ENCODE measurements at places on chromosomes 13 and 19. TPM values are rescaled to one million over a fixed set of nuclear protein-coding genes. Genes with fewer than 3 reads are reported as not detected.
A peak's percentile ranks its signal among the peaks of the same experiment; 100 is the strongest.

- DNase-seq = no peak
Measured at GRCh38 chr19:16885166-16885565, 3.6 kb upstream of the F2RL3 start.

- DNase-seq = no peak
Measured at GRCh38 chr13:73300718-73301425, 242.1 kb downstream of the KLF5 start.

- no peak for DNase-seq
Measured at GRCh38 chr13:49488563-49488962, 7.2 kb upstream of the PHF11 start.

DNA sequence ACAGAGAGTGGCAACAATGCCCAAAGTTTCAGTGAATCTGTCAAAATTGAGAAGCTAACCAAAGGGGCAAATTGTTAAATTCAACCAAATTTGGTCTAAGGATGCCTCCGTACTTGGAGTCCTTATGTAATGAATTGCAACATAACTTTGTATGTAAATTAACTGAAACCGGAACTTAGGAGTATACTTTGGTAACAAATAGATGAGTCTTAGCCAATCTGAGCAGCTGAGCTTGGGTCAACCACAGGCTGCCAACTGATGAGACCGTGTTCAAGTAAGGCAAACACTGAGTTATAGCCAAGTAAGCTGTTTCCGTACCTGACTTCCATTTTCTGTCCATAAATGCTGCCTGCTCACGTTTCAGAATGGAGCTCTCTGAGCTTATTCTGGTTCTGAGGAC is 5.3 kb downstream of the VWA8 start:
- no peak for DNase-seq

DNA sequence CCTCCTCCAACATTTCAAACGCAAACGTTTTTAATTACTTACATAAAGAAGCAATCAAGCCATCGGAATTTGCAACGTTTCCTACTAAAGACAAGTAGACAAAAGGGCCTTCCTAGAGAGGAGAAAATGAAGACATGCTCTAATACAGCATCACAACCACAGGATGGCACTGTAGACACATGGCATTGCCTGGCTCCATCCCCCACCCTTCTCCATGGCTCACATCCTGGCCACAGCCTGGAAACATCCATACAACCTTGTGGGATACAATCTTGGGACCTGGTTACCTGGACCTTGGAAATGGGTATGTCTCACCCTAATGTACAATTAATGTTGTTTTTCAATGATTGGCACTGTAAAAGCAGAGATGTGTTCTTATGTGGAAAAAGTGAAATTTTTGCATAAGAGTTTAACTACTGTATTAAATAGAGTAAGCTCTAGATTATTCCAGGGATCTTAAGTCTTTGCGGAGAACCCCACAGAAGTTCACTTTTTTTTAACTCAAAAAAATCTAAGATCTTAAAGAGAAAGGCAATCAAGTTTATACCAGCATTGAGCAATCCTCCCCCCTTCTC is 21.5 kb downstream of the EBPL start:
- peak; percentile 61 for DNase-seq

GRCh38 chr13:35930665-35931631 is 200.2 kb downstream of the DCLK1 start:
- DNase-seq = no peak

GRCh38 chr19:11194656-11195558 is 2.4 kb downstream of the KANK2 start:
- DNase-seq = no peak

- peak; percentile 93 for DNase-seq
Measured at GRCh38 chr19:10808937-10809649, 26.9 kb downstream of the TMED1 start.

- no peak for DNase-seq
Measured at GRCh38 chr13:98462241-98462882, 114.5 kb downstream of the STK24 start.

DNA sequence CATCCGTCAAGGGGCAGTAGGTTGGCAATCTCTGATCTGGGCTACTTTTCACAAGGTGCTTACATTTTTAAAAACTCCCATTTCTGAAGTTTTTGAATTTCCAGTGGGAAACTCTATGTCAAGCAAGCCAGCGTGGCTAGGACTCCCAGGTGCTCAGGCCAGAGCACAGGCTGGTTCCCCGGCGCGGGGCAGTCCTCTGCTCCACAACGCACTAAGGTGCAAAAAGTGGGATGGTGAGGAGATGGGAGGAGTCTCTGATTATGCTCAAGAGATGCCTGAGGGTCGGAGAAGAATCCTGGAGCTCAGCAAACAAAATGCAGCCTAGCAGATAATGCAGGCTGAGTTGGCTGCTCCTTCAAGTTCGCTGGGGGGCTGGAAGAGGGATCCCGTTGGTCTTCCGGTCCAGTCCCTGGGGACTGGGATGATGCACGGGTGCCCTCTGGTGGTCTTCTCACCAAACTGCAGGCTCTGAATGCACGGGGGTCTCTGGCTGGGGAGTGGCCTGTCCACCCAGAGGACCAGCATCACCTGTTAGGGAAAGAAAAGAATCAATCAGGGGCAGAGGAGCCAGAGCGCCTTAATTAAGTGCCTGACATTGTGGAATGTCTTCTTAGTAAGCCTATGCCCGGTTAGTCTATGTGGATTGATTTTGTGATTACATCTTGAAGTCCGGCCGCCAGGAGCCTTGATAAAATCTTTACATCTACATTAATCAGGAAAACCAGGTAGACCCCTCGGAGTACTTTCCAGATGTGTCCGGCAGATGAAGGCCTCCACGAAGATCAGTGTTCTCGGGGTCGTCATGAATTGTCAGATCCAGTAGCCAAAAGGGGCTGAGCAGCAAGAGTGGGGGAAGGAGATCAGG is 244.4 kb upstream of the MAB21L1 start:
- peak; percentile 44 for DNase-seq

GRCh38 chr19:46147791-46148288 is at the start of gene IGFL2:
TSS of gene IGFL2 (plus strand) at chr19:46148238. CDS start at chr19:46148279, 41 bp downstream.
- no peak for DNase-seq

DNA sequence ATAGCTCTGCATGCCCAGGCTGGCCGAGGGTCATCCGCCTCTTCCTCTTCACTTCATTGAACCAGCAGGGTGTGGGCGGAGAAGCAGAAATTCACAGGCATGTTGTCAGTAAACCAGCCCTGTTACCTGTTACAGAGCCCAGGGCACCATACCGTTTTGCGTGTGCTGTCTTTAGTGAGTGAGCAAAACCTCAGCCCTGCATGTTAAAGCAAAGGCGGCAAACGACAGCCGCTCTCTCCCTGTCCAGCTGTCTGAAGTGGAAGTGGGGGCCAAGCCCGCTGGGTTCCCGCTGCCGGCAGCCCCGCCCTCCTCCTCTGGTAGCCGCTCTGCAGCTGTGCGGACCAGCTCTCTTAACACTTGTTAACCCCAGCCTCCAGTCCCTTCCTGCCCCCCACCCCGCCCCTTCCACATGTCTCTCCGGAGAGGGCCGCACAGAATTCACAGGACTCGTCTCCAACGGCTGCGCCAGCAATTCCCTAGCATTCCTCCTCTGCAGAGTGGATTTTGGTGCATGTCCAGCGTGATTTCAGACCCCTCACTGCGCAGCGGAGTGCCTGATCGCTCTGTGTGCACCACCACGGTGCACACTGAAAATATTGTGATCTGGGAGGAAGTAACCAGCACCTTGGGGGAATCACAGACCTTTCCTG is 12.7 kb downstream of the KLHL26 start:
- no peak for DNase-seq

DNA sequence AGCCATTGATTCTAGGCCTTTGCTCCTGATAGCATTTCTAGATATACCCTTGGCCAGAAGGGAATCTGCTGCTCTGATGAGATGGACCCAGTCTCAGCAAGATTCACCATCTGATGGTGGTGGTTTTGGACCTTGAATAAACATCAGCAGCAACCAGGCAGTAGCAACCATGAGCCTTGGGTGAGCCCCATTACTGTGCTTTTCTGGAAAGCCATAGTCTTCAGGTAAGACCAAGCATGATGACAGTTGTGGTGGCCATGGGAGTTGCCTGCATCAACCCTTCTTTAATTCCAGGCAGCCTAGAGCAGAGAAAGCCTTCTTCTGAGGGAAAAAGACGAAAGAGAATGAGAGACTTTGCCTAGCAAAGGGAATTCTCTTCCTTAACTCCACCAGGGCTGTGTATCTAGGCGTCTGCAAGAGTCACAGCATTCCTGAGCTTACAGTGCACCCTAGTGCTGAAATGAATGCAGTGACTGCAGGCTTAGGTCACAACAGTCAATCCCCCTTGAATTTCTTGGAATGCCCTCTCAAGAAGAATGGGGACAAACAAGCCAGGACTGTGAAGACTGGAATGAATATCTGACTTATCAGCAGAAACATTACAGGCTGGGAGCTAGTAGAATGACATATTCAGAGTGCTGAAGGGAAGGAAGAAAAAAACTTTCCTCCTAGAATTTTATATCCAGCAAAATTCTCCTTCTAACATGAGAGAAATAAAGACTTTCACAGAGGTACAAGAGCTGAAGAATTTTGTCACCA is 942.4 kb upstream of the PCDH20 start:
- peak; percentile 23 for DNase-seq

- no peak for DNase-seq
Measured at GRCh38 chr19:47626238-47626637, 17.3 kb downstream of the BICRA start.

DNA sequence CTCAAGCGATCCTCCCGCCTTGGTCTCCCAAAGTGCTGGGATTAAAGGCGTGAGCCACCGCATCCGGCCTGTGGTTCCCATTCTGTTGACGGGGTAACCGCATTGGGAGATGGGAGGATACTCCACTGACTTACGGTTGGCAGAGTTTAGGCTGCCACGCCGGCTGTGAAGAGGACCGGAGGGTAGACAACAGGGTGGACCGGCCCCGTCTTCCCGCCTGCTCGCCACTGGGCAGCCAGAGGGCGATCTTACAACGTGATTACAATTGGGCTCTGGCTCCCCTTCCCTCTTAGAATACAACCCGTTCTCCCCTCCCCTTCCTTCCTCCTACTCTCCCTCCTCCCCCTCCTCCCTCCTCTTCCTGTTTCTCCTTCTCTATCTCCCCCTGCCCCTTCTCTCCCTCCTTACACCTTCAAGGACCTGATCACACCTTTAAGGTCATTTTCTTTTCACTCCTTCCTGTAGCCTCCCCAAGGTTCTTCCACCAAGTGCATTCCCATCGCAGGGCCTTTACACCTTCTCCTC is 957 bp upstream of the CCDC194 start:
- DNase-seq = peak; percentile 76

DNA sequence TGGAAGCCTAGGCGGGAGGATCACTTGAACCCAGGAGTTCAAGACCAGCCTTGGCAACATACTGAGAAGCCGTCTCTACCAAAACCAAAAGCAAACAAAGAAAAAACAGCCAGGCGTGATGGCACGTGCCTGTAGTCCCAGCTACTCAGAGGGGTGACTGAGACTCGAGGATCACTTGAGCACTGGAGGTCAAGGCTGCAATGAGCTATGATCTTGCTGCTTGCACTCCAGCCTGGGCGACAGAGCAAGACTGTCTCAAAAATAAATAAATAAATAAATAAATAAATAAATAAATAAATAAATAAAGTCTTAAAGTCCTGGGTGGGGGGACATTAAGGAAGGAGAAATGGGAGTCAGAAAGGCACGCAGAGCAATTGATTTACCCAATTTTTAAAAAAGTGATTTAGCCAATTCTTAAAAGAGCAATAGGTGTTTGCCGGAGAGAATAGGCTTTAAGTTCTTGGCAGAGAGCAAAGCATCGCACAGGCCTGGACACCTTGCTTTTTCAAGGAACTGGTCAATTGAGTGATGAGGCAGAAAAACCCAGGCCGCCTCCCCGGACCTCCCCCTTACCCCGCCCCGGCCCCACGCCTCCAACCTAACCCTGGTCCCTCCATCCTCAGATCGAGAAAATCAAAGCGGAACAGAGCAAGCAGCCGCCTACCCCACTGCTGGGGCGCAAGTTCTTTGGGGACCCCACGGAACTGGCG is 9.5 kb upstream of the SHKBP1 start:
- DNase-seq = no peak

GRCh38 chr19:34155686-34156085 is 16.6 kb upstream of the LSM14A start:
- no peak for DNase-seq

DNA sequence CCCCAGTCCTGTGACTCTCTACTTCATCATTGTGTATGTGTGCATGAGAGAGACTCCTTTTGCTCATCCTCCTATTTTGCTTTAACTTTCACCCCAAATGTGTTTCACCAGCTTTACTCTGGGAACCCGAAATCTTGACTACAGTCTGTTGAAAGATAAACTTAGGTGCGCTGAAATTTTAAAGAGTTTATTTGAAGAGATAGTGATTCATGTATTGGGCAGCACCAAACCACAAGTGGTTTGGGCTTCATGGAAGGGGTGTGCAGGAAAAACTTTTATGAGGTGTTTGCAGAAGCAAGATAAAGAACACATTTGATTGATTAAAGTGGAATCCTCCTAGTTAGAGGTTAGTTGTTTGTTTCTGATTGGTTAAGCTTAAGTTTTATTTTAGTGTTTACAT is 50.8 kb upstream of the RFC3 start:
- no peak for DNase-seq

DNA sequence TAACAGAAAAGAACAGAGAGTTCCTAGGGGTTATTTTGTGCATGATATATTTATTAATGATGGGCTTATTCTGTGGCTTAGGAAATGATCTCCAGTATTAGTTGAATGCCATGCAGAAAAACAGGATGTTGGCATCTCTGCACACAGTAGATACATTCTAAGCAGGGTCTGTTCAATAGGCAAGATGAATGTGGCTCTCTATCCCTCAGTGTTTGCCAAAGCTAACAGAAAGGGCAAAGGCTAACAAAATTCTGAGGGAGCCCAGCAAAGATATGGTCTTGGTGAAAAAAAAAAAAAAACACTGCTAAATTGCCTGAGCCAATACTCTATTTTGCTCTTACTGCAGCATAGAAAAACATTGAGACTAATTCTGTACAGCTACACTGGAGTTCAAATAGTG is 1095.8 kb downstream of the UQCRFS1 start:
- no peak for DNase-seq

TSSK6 gene
- not detected for total RNA-seq

CACNA1A gene
- 0.56 TPM for total RNA-seq

ALKBH7 gene
- 48.4 TPM for total RNA-seq

TGFBR3L gene
- not detected for total RNA-seq

SULT2B1 gene
- 0.49 TPM for total RNA-seq

IL12RB1 gene
- not detected for total RNA-seq

SLC25A41 gene
- total RNA-seq = not detected

FXYD7 gene
- not detected for total RNA-seq

PRR19 gene
- total RNA-seq = 0.76 TPM

SIGLEC5 gene
- total RNA-seq = not detected

ZNF177 gene
- total RNA-seq = 4.4 TPM

MTUS2 gene
- total RNA-seq = not detected
